ENCODE measurements at places on chromosomes 2 and 18.

GRCh38 chr2:60386436-60386835, 167.0 kb downstream of the BCL11A start:
- no peak for DNase-seq

DNA sequence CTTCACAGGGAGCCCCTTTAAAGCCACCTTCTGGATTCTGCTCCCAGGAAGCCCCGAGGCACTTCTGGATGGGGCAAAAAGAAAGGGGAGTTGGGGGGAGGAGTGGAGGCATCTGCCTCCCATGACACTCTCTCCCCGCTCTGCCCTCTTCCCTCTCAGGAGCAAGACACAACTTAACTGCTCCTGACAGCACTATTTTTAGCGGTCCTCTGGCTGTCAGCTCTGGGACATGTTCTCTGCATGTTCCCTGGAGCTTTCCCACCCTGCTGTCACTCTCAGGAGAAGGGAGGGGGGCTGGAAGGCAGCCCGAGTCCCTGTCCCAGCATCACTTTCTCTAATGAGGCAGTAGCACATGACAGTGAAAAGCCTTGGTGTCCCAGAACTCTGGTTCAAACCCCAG, 32.3 kb downstream of the PLB1 start:
- no peak for DNase-seq

DNA sequence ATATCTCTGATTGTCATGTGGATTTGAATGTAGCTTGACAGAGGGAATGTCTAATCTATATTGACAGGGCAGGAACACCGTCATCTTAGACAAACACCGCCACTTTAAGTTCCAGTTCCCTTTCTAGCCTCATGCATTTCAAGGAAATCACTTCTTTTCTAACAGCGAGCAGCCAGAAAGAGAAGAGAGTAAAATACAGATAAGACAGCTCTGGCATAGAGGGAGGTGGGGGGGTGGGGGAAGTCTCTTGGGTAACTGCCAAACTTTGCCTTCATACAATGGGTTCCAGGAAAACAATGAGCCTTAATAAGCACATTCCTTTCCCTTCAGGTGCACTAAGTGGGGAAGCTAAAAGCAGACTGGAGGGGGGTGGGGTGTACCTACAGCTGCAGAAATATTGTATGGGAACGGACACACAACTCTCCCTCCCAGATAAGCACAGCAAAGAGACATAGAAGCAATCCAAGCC, 37.2 kb downstream of the CASP10 start:
- no peak for DNase-seq

GRCh38 chr2:20446255-20446916, 488 bp upstream of the RHOB start:
- no peak for DNase-seq

GRCh38 chr2:96824079-96824870, 8.2 kb downstream of the CNNM3 start:
- DNase-seq: no peak

DNA sequence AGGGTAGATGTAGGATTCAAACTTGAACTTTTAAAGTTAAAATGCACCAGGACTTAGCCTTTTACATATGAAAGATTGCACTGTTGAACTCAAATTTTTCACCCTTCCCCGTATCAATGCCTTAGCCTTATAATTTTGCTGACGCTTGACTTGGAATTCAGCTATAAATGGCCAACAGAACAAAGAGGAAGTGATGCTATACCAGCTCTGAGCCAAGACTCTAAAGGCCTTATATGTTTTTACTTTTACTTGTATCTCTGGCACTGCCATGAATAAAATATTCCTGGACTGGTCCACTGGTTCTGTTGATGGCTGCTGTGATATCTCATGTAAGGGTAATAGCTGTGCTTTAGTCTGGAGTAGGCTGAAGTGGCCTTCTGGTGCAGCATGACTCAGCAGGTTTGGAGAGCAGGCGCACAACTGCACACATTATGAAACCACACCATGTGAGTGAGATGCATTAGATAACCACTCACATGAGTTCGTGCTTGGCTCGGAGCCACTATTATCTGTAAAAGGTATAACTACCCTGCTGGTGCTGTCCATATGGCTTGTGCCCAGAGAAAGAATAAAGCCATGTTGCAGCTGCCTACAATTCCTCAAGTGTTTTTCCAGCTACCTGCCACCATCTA, 8.4 kb upstream of the IER3IP1 start:
- DNase-seq: no peak

GRCh38 chr18:23994361-23994902, 20.1 kb upstream of the TTC39C start:
- no peak for DNase-seq

GRCh38 chr2:53884883-53885282, 25.1 kb upstream of the GPR75 start:
- no peak for DNase-seq

Measured in SIG-M5 (cell line).